Fibroblast of skin of abdomen (primary cell): ENCODE measurements at places on chromosomes 7 and 10.

DNA sequence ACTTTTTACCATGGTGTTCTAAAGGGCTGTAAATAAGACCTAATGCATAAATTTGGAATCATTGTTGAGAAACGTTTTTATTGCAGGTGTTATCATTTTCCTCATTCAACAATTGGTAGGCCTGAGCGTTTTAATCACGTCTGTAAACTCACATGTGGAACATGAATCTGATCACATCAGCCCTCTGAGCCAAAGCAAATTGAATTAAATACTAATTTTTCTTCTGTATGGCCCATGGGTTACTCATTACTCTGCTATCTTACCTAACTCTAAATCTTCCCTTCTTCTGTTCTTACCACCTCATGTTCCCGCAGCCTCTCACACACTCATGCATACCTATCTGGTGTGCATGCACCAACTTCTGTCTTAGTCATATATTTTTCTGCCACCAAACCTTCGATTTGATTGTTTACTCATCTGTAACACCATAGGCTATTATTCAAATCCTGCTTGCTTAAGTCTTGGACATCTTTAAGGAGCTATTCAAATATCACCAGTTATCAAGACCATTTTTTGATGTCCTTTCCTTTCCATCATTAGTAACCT lies 82.3 kb downstream of the NXPH1 start:
- no peak for DNase-seq

DNA sequence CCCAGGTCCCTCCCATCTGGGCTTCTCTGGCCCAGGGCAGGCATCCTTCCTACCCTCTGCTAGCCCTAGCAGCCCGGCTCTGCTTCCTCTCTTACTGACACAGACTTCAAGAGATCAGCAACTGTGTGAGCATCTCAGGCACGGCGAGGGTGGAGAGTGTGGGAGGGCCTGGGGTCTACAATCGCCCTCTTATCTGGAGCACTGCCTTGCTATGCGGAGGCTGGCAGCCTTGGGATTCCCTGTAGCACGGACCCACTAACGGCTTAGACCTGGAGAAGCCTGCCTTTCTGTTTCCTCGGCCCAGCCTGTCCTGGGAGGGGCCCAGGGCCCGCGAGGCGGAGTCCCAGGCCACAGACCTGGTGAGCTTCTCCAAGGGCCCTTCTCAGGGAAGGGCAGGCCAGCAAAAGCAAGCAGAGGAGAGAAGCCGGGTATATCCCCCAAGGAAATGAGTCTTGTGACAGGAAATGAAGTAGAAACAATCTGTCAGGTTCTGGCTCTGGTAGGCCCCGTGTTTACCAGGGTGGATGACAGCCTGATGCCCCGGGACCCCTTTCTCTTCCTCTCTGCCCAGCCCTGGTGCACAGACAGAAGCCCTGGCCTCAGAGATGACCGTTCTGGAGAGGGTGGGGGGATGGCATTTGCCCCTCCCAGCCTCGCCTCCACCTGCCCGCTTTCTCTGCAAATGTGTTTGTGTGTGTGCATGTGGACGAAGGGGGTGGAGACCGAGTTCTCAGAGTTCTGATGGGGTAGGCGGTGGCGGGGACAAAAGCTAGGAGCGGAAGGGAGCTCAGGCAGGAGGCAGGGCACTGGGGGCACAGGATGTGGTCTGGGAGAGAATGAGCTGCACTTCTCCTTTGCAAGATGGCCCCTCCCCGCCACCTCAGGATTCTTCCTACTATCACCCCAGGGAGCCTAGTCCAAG lies 2.5 kb downstream of the LRCH4 start:
- no peak for DNase-seq

- DNase-seq, result no peak
Observed at GRCh38 chr10:8043569-8044306, 10.8 kb upstream of the GATA3 start.

GRCh38 chr7:17236603-17237002 lies 61.8 kb upstream of the AHR start:
- DNase-seq, result no peak

- DNase-seq, result peak; percentile 46
Observed at GRCh38 chr7:2037808-2038522, 194.8 kb downstream of the MAD1L1 start.

GRCh38 chr7:33346055-33346454 lies 216.7 kb downstream of the BBS9 start:
- no peak for DNase-seq

- DNase-seq, result no peak
Observed at GRCh38 chr7:151410405-151411390, 860 bp upstream of the WDR86 start.

DNA sequence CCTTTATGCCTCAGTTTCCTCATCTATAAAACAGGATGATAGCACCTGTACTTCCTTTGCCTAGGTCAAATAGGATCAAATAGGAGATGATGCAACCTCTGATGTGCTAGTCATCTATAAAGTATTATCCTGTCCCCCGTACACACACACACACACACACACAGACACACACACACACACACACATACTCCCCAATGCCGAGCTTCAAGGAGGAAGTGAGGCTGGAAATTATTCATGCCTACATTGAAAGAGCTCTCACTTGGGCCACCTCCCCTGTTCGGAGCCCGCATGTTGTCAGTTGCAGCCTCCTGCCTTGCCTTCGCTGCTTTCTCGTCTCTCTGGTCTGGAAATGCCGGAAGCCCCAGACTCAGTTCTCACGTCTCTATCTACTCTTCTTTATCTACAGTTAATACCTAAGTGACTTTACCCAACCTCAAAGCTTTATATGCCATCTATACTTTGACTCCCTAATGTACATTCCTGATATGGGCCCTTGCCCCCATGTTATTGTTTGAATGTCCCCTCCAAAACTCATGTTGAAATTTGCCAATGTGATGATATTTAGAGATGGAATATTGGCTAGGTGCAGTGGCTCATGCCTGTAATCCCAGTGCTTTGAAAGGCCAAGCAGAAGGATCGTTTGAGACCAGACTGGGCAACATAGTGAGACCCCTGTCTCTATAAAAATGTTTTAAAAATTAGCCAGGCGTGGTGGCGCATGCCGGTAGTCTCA lies 6.9 kb upstream of the UBE2H start:
- DNase-seq, result peak; percentile 37
